Mesothelial cell of epicardium (in vitro differentiated cells): ENCODE measurements at places on chromosomes 7 and 10. TPM values are rescaled to one million over a fixed set of nuclear protein-coding genes. Genes with fewer than 3 reads are reported as not detected.

GRCh38 chr7:135966341-135967043 lies 10.7 kb downstream of the MTPN start:
- peaks cover 11% of the 10 kb centered on the region for H3K4me1 ChIP-seq
- no peak for DNase-seq
- H3K36me3 ChIP-seq, result peaks cover 13% of the 10 kb centered on the region
- H3K27me3 ChIP-seq, result no peaks in the 10 kb centered on the region
- no peak overlapping the region for H3K27ac ChIP-seq

DNA sequence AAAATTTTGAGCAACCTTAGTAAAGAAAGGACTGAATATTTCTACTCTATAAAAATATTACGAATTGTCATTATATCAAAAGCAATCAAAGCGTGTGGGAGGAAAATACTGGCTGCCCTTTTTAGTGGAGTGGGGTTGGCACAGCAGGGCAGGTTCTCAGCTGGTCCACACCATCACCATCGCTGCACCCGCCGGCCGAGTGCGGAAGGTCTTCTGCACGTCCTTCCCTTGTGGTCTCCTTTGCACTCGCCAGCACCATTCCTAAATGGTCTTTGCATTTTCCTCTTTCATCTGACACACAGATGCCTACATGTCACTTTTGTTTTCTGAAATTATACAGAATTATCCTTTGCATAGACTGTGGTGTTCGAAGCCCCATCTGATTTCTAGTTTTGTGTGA lies 116.6 kb upstream of the LANCL2 start:
- no peak for DNase-seq
- no peak overlapping the region for H3K4me3 ChIP-seq
- no peaks in the 10 kb centered on the region for H3K36me3 ChIP-seq
- no peak overlapping the region for H3K27ac ChIP-seq

- no peak overlapping the region for H3K27ac ChIP-seq
- DNase-seq, result no peak
- H3K4me1 ChIP-seq, result no peaks in the 10 kb centered on the region
- H3K27me3 ChIP-seq, result no peaks in the 10 kb centered on the region
- H3K36me3 ChIP-seq, result peaks cover 15% of the 10 kb centered on the region
Measured at GRCh38 chr7:1124164-1124563, 35.8 kb downstream of the ZFAND2A start.

DNA sequence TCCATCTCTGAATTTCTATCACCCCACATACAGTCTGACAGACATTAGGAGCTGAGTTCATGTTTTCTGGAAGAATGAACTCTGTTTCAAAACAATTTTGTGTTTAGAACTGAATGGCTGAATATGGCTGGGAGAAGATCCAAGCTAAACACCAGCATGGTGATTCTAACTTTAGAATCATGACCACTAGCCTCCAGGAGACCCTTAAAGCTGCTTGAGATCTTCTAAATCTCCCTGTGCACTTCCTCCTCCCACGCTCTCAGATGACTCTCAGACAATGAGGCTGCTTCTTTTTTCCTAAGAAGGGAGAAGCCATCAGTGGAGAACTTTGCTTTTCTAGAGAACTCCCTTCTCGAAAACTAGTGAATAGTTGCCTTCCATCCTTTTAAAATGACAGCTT lies 711.2 kb downstream of the GRID1 start:
- H3K36me3 ChIP-seq, result no peaks in the 10 kb centered on the region
- no peaks in the 10 kb centered on the region for H3K27me3 ChIP-seq
- H3K27ac ChIP-seq, result no peak overlapping the region
- no peak for DNase-seq
- peaks cover 10% of the 10 kb centered on the region for H3K4me1 ChIP-seq

DNA sequence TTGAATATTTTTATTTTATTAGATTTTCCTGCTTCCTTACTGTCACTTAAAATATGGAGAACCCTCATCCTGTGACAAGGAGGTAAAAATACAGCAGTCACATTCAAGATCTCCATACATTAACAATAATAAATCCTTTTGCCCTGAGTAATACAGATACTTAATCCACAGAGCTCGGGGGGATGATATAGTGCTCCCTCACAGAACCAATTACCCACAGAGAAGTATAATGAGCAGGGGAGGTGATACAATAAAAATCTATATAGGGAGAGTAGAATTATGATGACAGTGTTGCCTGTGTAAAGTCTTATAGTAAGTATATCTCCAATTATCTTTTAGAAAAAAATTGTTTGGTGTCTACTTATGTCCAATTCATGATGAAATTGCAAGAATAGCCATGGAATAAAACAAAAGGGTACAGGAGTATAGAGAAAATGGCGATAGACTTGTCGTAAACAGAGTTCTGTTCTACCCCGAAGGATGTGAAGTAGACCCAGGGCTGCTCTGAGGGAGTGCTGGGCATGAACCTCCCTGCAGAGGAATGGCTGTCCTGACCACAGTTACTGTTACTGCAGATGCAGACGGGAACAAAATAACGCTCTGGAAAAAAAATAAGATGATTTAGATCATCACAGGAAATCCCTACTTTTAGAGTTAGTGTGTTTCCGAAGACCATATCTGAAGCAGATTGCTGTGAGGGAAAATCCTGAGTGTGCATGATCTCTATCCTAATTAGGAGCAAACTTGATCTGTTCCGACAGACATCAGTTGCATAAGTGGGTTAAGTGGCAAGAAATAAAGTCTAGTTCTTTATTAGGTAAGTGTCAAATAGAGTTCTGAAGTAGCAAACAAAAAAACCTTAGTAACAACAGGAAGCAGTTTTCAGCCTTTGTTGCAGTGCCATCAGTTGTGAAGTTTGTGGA lies 123.7 kb downstream of the KAT6B start:
- H3K36me3 ChIP-seq, result peaks cover 17% of the 10 kb centered on the region
- H3K4me3 ChIP-seq, result no peak overlapping the region
- no peak for DNase-seq

DNA sequence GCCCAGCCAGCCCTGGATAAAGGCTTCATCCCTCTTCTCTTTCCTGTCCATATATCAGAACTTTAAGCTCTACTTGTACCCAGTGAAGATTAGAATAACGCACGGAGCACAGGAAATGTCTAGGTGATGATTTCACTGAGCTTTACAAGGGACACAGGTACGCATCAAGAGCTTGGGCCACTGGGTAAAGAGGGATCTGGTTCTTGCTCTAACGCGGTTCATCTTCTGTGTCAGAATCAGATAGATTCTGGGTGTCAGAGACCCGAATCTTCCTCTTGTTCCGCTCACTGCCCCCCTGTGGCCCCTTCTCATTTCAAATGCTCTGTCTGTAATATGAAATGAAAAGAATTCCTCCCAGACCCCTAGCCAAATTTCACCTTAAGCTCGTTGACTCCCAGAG lies 24.7 kb downstream of the IL2RA start:
- H3K4me3 ChIP-seq, result no peak overlapping the region
- H3K27ac ChIP-seq, result no peak overlapping the region
- no peaks in the 10 kb centered on the region for H3K4me1 ChIP-seq
- H3K36me3 ChIP-seq, result no peaks in the 10 kb centered on the region
- peaks cover 14% of the 10 kb centered on the region for H3K27me3 ChIP-seq

DNA sequence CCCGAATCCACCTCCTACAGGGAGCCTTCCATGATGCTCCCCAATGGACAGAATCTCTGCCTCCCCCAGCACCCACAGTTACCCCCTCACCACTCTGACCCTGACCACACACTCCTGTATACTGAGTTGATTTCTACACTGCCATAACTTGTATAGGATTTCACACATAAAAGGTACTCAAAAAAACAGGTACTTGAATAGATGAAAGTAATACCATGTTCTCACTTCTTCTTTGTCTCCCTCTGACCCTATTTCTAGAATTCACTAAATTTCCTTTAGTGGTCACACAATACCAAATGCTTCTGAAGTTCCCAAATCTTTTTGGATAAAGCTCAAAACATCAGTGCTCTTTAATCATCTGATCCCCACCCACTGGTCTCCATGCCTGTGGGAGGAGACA lies 45.4 kb downstream of the HSPA12A start:
- H3K36me3 ChIP-seq, result no peaks in the 10 kb centered on the region
- H3K27me3 ChIP-seq, result peaks cover 53% of the 10 kb centered on the region
- no peak for DNase-seq
- no peak overlapping the region for H3K4me3 ChIP-seq
- peaks cover 12% of the 10 kb centered on the region for H3K4me1 ChIP-seq

CALML5 gene
- total RNA-seq, result 0.42 TPM in 1 of 3 replicates, not detected in the others

ANKRD2 gene
- 0.20 to 0.24 TPM (median 0.20 TPM) in 3 replicates for total RNA-seq
